ENCODE measurements at places on chromosomes 11 and 22. TPM values are rescaled to one million over a fixed set of nuclear protein-coding genes. Genes with fewer than 3 reads are reported as not detected.

TMPRSS13 gene
- total RNA-seq = 5.0 TPM

GPR83 gene
- total RNA-seq = 0.20 TPM

RASGRP2 gene
- 162 TPM for total RNA-seq

YPEL4 gene
- total RNA-seq = 7.1 TPM

CD3D gene
- 424 TPM for total RNA-seq

TMPRSS4 gene
- total RNA-seq = 0.40 TPM

GRCh38 chr11:1081601-1082311 lies 7.1 kb downstream of the MUC2 start:
- peak; percentile 25 for DNase-seq

DNA sequence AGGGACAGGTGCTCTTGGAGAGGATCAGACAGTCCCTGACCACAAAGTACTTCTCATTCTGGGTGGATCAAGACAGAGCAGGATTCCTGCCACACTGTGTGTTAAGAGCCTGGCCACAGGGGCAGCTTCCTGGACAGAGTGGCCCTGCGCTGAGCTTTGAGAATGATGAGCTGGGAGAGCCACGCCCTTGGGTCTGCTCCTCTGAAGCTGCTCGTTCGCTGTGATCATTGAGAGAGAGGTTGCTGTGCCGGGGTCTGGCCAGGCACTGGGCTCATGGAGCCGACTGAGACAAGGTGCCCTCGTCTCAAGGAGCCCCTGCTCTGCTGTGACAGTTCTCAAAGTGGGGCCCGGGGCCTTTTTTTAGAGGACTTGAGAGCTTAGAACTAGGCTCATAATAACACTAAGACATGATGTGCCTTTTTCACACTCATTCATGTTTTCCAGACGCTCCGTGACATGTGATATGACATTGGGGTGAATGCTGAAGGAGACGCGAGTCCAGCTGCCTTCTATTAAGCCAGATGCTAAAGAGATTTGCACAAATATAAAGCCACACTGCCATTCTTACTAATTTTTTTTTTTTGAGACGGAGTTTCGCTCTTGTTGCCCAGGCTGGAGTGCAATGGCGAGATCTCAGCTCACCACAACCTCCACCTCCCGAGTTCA lies 1.6 kb upstream of the MFRP start:
- DNase-seq = no peak

DNA sequence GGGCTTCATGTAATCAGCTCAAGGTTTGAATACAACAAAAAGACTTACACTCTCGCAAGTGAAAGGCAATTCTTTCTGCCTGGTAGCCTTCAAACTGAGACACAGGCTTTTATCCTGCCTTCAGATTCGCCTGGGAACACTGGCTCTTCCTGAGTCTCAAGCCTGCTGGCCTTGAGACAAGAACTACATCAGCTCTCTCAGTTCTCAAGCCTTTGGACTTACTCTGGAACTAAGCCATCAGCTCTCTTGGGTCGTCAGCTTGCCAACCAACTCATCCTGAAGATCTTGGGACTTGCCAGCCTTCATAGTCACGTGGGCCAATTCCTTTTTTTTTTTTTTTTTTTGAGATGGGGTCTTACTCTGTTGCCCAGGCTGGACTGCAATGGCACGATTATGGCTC lies 35.7 kb upstream of the LRRC10B start:
- DNase-seq = no peak

- no peak for DNase-seq
Measured at GRCh38 chr11:837189-837989, 4.6 kb downstream of the CD151 start.

DNA sequence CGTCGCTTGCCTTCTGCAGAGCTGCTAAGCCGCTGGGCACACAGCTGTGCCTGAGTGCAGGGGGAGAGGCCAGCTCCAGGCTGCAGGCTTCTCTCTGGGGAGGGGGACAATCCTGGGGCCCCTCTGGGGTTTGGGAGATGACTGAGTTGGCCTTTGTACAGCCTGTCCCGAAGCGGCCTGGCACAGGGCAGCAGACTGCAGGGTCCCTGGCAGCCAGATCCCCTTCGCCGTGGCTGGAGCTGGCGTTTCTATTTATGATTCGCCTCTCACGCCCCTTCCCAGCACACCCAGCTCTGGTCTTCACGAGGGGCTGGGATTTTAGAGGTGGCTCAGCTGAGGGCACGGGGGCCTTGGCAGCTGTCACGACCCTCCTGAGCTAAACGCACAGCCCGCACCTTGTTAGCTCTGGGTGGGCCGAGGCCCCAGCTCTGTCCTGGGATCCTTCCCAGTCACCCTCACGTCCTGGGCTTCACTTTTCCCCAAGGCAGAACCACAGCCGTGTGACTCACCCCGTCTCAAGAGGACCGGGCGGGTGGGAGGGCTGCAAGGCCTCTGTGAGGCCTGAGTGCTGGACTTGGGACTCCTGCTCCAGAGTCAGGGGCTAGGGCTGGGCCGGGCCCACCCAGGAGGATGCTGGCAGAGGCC lies 18.4 kb downstream of the OSBPL5 start:
- DNase-seq = no peak

- no peak for DNase-seq
Measured at GRCh38 chr11:5922749-5923426, 19.2 kb upstream of the OR56A3 start.

GRCh38 chr22:31550871-31551370 lies 54.6 kb downstream of the SFI1 start:
- no peak for DNase-seq

- no peak for DNase-seq
Measured at GRCh38 chr22:44722611-44723010, 20.6 kb downstream of the PRR5 start.

GRCh38 chr11:134656861-134657540 lies 245.0 kb upstream of the B3GAT1 start:
- DNase-seq = no peak

DNA sequence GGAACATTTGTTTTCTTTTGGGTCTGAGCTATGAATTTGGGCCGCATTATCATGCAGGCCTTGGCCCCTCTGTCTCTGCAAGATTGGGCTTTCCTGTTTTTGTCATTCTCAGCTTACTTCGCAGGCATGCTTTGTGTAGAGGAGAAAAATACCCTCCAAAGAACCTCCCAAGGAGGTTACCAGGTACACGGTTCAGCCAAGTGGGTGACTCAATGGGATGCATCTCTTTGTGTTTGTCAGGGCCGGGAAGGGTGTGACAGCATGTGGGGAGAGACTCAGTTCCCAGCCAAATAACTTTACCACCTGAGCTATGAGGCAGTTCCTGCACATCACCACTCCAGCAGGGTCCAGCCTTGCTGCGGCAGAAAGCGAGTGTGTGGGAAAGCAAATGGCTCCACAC lies 47.8 kb upstream of the CLDN5 start:
- DNase-seq = no peak

GRCh38 chr11:81241672-81242275 lies 1491.9 kb downstream of the FAM181B start:
- no peak for DNase-seq

DNA sequence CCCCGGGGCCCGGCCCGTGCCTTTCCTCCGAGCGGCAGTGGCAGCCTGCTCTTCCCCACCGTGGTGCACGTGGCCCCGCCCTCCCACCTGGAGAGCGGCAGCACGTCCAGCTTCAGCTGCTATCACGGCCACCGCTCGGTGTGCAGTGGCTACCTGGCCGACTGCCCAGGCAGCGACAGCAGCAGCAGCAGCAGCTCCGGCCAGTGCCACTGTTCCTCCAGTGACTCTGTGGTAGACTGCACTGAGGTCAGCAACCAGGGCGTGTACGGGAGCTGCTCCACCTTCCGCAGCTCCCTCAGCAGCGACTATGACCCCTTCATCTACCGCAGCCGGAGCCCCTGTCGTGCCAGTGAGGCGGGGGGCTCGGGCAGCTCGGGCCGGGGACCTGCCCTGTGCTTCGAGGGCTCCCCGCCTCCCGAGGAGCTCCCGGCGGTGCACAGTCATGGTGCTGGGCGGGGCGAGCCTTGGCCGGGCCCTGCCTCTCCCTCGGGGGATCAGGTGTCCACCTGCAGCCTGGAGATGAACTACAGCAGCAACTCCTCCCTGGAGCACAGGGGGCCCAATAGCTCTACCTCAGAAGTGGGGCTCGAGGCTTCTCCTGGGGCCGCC lies 11.9 kb downstream of the C22orf31 start:
- no peak for DNase-seq

DNA sequence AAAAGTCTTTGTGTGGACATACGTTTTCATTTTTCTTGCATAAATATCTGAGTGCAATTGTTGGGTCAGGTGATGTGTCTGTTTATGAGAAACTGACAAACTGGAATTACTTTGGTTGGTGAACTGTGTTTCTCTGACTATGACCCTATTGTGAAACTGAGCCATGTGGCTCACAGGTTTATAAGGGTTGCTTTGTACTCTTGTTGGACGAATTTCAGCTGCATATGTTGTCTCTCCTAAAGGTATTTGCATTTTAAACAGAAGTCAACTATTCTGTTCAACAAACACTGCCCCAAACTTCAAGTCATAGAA lies 34.4 kb upstream of the RASD2 start:
- no peak for DNase-seq

DNA sequence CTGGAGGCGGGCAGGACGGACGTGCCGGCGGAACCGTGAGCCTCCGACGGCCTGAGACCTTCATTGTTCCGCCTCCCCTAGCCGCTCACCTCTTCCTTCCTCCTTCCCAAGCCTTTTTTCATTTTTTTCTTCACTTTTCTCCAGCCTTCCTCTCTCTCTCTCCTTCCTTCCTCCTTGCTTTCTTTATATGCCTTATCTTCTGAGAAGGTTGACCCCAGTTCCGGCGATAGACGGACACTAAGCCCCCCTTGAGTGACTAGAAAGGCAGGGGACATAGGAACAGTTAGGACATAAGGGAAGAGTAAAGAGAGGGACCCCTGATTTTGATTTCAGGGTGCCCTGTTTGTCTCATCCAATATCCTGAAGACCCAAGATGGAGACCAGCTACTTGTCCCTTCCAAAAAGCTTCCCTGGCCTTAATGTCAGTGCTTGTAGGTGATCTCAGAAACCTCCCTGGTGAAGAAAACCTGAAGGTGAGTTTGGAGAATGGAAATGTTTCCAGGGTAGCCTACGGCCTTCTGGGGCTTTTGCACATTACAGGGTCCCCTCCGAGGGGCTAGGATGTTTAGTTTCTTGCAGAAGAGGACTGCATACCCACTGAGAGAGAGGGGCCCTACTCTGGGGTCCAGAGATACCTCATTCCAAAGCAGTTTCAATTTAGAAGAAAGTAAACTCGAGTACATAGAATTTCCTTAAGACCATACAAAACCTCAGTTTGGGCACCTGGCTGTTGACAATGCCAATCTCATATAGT lies 3.5 kb downstream of the ADM start:
- no peak for DNase-seq

DNA sequence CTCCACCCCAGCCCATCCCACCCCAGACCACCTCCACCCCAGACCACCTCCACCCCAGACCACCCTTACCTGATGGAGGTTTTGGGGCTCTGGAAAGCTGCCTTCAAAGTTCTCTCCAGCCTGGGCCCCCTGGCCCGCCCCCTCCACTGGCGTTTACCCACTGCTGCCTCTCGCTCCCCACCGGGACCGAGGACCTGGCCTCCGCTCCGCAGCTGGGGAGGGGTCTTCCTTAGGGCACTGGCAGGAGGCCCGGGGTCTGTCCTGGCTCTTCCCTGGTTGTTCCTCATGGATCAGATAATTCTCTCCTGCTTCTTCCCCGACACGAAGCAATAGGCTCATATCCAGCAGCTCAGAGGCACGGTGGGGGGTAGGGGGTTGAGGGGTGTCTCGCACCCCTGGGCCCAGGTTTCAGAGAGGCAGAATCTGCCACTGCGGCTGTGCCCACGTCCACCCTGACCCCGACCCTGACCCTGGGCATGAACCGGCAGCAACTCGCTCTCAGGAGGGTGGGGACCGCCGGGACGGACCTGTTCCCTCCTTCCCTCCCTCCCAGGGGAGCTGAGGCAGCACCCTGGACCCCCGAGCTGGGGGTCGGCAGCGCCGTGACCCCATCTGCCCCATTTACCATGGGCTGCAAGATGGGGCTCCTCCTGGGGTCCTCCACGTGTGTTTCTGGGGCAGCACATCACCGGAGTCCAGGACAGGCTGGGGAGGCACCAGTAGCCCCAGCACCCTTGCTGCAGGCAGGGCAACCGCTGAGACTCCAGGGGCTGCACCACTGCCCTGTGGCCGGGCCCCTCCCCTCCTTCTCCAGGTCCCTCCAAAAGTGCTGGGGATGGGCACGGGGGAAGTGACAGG lies 12.9 kb downstream of the KRTAP5-5 start:
- DNase-seq = no peak

GRCh38 chr11:68040101-68040956 lies 1.5 kb downstream of the TCIRG1 start:
- DNase-seq = peak; percentile 70

GRCh38 chr22:17096071-17096470 lies 11.3 kb downstream of the IL17RA start:
- DNase-seq = no peak

DNA sequence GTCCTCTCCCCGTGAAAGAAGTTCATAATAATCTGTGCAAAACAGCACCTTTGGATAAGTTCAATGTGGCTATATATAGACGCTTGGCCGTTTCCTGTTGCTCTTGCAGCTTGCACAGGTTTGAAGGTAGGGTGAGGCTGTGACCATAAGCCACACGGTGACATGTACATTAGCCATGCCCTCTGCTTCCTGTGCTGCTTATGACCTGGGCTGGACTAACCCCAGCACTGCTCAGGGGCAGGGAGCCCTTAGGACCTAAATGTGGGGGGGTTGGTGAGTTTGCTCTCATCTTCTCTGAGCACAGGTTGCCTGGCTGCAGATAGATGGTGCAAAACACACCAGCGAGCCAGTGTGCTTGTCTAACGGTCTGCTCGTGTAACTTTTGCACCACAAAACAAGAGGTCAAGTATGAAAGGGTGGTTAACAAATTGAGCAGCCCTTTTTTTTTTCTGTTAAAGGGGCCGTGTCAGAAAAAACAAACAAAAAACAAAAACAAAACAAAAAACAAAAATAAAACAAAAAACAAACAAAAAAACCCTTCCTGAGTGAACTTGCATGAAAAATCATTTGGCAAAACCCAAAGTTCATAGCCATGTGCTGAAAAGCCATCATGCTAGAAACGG lies 37.3 kb downstream of the FLI1 start:
- DNase-seq = peak; percentile 53

DNA sequence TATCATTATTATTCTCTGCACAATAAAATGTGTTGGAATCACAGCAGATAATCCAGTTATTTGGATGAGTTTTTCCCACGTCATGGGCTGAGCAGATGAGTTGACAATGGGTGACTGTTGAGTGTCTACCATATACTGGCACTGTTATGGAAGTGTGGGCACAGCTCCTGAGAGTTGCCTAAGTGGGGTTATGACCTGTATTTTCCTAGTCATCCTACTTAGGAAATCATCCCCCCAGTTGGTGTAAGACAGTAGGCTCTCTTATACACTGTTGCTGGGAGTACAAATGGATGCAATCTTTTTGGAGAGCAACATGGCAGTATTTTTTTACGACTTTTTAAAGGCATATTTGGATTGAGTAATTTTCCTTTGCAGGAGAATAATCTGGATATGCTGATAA lies 66.4 kb downstream of the TRAF6 start:
- no peak for DNase-seq

Measured in activated naive CD8-positive, alpha-beta T cell treated with anti-CD3 and anti-CD28 coated beads, Interleukin-2, amount 10 ng/mL, durations not matched to agents 7 days and 5 days (primary cell).